ENCODE measurements at places on chromosomes 7 and 10.
A peak's percentile ranks its signal among the peaks of the same experiment; 100 is the strongest.

DNA sequence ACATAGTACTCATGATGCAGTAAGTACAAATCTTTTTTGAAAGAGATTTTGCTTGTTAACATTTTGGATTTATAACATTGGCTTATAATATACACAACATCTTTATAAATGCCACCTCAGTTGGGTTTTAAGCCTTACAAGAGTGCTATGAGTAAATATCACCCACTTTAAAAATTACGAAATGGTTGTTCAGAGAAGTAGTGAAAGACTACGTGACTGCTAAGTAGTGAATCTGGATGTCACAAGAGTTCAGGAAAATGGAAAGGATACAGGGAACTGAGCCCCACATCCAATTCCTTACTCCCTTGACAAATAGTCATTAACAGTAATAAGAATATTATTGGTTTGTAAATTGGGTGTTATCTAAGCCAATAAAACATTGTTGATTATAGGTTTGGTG, 20.0 kb downstream of the TMEM106B start:
- DNase-seq = no peak

DNA sequence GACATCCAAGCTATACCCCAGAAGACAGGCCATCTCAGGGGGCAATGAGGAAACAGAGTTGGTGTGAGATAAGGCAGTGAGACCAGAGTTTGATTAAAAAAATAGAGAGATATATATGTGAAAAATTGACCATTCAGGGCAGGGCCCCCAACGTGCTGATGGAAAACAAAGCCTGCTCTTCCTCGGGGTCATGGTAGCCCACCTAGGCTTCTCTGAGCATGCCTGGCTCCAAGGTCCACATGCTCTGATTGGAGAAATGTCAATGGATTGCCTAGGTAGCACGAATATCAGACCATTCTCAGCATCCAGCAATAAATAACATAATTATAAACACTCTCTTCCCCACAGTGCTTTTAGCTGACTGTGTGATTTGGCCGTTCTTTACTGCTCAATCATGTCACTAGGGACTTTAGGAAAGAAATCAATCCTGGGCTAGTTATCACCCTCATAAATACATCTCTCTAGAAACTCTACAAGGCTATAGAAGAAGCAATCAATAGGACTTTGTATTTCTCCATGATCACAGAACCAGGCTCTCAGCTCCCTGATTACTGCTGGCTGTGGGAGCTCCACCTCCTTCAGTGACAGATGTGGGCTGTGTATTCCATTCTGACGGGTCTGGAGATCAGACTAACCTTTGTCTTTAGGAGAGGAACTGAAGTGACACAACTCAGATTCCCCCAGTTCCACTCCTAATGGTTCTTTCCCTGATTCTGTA, 766.4 kb downstream of the GRID1 start:
- no peak for DNase-seq

GRCh38 chr10:76882245-76882644, 755.4 kb downstream of the KCNMA1 start:
- no peak for DNase-seq

DNA sequence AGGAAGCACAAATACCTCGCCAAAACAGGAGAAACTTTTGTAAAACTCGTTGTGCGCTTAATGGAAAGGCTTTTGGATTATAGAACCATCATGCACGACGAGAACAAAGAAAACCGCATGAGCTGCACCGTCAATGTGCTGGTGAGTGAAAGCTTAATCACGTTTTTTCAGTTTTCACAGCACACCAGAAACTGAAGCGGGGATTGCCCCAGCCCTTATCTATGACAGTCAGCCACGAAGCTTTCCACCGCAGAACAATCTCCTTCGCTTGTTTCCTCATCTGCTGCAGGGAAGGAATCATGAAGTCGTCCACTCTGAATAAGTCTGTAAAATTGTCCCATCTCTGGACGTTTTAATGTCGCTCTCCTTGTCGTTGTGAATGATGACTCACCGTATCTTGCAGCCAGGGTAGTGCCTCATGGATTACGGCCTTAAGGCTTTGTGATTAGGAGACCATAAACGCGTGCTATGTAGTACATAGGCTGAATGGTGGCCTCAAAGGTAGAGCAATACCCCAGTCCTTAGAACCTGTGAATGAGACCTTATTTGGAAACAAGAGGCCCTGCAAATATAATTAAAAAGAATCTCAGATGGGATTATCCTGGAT, 174.9 kb upstream of the NPS start:
- DNase-seq = no peak

GRCh38 chr7:106806556-106806955, 58.5 kb upstream of the PIK3CG start:
- DNase-seq = no peak

DNA sequence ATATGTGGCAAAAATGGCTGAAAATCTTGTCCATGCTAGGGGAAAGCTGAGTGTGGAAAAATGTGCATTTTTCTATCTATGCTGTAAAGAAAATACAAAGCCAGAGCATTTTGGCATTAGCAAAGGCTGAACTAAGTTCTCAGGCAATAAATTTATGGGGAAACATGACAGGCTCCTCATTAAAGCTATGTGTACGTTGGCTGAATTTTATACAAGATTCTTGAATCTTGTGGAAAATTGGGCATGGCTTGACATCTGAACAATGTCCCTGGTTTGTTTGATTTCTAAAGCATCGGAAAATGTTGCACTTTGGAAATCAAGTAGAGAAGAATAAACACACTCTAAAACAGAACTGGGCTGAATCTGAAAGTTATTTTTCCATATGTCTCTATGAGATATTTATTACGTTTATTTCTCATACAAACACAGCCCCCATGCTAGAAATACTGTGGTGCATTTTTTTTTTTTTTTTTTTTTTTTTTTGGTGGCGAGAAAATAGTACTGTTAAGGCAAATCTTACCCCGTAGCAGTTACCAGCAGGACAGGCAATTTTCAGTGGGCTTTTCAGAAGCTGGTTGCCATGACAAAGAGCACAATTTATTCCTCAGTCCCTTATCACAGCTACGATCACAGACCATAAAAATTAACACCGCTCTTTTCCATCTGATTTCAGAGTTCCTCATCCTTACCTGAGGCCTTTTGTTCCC, 16.9 kb downstream of the CPA1 start:
- no peak for DNase-seq

DNA sequence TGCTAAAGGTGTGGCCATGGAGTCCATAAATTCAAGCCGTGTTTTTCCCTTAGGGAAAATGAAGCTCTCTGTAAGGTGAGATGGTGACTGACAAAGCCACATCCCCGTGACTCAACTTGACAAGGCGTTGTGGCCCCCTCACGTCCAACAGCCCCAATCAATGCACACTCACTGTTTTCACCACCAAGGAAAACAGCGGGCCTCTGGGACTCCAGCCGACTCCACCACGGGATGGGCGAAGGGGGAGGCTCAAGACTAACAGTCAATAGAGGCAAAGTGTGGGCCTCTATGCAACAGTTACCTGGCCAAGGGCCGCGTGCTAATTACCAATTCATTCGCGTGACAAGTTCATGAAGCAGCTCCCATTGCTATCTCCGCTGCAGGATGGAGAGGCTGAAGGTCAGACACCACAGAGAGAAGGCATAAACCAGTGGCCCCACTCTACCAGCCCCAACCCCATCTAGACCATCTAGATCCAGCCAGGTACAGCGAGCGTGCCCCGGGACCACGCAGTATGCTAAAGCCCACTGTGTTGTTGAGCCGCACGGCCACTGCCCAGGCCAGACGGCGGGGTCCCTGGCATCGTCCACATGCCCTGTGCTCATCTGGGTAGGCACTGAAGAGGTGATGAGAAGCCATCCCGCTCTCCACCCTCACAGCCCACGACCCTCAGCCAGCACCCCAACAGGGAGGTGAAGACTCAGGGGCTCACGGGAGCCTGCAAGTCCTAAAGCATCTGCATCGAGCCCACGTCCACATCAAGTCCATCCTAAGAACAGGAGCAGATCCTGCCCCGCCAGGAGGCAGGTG, 76.1 kb downstream of the PROSER2 start:
- no peak for DNase-seq

GRCh38 chr7:2539031-2539911, 16.1 kb downstream of the BRAT1 start:
- no peak for DNase-seq

- no peak for DNase-seq
These were observed 50.5 kb upstream of the PRSS58 start for GRCh38 chr7:142308326-142308725.

DNA sequence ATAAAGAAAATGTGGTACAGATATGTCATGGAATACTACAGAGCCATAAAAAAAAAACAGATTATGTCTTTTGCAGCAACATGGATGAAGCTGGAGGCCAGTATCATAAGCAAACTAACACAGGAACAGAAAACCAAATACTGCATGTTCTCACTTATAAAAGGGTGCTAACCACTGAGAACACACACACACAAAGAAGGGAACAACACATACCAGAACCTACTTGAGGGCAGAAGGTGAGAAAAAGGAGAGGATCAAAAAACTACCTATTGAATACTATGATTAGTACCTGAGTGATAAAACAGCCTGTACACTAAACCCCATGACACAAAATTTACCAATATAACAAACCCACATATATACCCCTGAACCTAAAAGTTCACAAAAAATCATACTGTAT, 144.6 kb downstream of the TPK1 start:
- no peak for DNase-seq

- no peak for DNase-seq
These were observed 17.6 kb downstream of the CHCHD3 start for GRCh38 chr7:133064082-133064820.

DNA sequence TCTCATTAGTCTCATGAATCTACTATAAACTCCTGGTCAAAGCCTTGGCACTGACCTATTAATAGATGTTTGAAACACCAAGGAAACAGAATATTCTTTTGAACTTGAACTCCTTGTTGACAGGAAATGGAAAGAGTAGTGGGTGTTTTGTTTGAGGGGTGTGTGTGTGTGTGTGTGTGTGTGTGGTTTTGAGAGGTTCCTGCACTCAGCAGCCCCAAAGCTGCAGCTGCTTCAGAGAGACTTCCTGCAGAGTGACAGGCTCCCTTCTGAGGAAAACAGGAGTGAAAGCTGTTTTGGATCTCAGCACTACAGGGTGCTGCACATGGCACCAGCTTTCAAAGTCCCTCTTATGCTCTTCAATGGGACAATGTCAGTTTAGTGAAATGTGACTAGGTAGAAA, 546.5 kb upstream of the STEAP1 start:
- DNase-seq = no peak

- DNase-seq = no peak
These were observed 205.2 kb downstream of the KLF6 start for GRCh38 chr10:3579845-3580244.

DNA sequence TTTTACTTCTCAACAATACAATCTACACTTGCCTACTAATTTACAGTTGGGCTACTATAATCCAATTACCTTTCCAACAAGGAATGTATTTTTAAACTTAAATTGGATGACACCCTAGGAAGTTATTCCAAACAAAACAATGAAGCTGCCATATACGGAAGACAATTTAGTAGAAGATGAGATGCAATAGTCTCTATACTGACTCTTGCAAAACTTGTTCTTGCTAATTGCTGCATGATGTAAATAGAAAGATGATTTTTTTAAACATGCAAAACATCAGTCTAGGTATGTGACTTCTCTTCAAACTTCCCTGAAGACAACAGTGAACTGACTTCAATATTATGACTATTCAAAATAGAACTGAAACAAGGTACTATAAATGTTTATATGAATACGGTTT, 17.6 kb downstream of the NT5C3A start:
- no peak for DNase-seq

DNA sequence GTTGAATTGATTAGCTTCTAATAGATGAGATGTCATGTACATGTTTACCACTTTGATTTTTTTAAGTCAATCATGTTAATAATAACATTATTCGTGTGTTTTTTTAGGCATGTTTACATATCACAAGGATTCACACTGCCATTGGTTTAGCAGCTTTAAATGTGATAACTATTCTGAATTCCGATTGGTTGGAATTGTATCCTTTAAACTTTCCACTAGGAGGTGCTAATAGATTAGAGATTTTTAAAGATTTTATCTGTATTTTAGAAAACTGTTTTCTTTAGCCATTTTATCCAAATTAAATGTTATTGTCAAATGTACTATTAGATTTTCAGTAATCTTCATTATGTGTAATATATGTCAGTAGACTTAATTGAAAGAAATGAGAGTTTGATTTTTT, 83.2 kb downstream of the HECTD2 start:
- DNase-seq = no peak

GRCh38 chr7:100171840-100172239, 3.4 kb upstream of the GAL3ST4 start:
- no peak for DNase-seq

DNA sequence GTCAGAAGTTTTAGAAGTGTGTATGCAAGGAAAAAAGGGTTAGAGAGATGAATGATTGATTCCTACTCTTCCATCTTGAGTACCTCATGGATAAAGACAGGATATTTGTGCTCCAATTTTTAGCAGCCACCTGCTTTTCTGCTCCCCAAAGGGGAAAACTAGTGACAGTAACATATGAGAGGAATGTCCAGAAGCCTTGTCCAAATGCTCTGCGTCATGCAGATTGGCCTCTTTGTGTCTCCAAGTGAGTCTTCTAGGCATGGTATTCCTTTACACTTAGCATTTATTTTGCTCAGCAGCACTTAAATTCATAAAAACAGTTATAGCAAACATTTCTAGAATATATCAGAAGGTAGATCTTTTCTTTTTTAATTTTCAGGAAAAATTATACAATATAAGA, 306.8 kb downstream of the CNTNAP2 start:
- no peak for DNase-seq

DNA sequence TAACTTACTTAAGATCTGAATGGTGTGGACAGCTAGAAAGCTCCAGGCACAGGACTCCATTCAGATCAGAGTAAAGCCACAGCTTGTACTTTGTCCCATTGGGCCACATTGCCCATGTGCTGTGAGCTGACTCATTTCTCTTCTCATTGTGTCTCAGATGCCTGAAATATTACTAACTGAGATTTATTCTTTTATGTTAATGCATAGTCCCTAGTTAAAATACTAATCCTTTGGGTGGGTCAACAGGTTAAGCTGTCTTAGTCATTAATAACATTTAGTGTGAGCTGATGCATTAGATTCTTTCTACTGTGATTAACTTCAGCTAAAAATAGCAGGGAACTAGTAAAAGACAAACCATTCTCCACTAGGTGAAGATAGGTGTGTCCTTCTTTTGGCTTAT, 104.7 kb upstream of the ARMC3 start:
- DNase-seq = peak; percentile 69

All from fibroblast of skin of left biceps (primary cell).